ENCODE measurements at places on chromosomes 1 and 21.

DNA sequence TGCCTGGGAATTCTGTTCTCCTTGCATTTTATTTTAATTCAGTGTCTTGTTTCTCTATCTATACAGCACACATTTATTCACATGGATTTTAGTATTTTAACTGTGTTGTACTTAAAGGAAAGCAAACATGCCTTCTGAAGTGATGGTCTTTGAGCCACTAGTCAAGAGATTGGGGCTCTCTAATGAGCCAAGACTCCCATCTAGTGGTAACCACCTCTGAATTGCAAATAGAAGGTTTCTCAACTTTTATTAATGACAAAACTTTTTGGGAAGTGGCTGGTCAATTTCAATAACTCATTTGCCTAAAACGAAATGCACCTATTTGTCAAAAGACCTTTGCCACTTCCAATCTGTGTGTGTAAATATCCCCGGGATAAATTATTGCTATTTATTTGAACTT lies 199.6 kb downstream of the LTN1 start:
- no peak for DNase-seq

DNA sequence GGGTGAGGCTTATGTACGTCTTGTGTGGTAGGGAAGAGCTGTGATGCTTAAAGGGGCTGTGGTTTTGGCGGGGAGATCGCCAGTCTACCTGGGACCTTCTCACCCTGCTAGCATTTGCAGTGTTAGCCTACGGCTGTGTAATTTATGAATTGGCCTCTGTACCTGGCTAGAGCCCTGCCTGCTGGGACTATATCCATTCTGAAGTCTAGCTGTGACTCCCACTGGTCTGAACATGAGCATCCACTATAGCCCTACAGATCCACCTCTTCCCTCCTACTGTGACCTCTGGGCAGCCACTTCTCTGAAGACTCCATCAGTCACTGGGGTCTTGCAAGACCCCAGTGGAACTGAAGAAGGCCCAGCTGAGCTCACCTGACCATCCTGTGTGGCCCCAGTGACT lies 73.7 kb downstream of the MT1HL1 start:
- DNase-seq = no peak

GRCh38 chr1:18962855-18963737 lies 6.6 kb upstream of the IFFO2 start:
- no peak for DNase-seq

DNA sequence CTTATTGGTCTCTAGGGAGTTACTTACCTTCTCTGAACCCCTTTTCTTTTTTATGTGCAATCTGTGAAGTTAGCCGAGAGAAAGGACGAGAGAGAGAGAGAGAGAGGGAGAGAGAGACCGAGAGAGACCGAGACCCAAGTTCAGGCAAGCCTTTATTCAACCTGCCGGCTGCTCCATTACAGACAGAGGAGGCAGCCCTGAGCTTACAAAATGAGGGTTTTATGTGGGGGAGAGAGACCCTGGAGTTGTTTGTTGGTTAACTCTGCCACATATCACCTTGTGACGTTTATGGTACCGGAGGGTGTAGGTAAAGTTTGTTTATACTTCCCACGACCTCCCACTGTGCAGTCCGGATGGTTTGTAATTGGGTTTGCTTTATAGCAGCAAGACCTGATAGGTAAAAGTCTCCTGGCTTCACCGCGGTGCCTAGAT lies 1.5 kb upstream of the MCOLN3 start:
- DNase-seq = no peak

- DNase-seq = no peak
Observed at GRCh38 chr1:242228991-242229390, 230.1 kb upstream of the MAP1LC3C start.

GRCh38 chr1:69567652-69568420 lies at the start of gene LRRC7:
Gene LRRC7, plus strand, starts transcription at chr1:69567922. Its CDS starts 718 bp downstream, at chr1:69568640.
- no peak for DNase-seq

All from hematopoietic multipotent progenitor cell treated with erythropoietin and hydrocortisone succinate and interleukin-3 and kit ligand, for 15 days (in vitro differentiated cells).